ENCODE measurements at places on chromosomes 13 and 19.

DNA sequence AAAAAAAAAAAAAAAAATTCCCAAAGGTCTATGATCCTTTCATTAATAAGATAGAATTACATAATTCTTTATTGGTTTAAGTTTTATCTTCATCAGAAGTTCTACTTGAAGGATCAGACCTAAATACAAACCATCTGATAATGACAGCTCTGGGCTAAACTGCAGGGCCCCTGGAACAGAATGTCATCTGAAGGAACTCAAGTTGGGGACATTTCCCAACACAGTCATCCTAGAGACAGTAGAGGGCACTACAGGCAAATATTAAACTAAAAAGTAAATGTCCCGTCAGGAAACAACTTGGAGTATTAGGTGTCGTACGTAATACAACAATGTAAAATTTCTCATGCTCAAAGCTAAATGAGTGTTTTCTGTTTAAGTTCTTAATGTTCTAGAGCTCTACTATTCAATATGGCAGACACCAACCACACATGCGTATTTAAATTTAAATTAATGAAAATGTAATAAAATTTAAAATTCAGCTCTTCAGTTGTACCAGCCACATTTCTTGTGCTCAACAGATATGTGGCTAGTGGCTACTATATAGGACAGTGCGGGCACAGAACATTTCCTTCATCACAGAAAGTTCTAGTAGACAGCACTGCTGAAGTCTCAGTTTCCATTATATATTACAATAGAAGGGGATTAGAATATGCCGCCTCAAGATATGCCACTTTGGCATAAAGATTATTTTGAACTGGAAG lies 21.8 kb upstream of the NAXD start:
- DNase-seq = no peak

DNA sequence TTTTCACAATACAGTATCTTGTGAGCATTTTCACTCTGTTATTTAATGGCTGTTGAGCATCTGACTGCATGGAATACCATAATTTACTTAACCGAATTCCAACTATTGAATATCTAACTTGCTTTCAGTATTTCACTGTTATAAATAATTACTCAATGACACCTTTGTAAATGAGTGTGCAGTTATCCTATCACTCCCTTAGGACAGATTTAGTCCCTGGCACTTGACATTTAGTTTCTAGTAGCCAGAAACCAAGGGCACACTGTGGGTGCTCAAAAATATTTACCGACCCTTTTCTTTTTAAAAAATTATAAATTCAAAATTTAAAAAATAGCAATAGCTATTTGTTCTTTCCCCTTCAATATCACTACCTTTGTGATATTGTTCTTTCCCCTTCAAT lies 258.8 kb downstream of the DCLK1 start:
- DNase-seq = no peak

GRCh38 chr13:44972956-44973581 lies 16.2 kb downstream of the NUFIP1 start:
- DNase-seq = no peak

- no peak for DNase-seq
Observed at GRCh38 chr13:107866941-107867623, 348.3 kb downstream of the LIG4 start.

DNA sequence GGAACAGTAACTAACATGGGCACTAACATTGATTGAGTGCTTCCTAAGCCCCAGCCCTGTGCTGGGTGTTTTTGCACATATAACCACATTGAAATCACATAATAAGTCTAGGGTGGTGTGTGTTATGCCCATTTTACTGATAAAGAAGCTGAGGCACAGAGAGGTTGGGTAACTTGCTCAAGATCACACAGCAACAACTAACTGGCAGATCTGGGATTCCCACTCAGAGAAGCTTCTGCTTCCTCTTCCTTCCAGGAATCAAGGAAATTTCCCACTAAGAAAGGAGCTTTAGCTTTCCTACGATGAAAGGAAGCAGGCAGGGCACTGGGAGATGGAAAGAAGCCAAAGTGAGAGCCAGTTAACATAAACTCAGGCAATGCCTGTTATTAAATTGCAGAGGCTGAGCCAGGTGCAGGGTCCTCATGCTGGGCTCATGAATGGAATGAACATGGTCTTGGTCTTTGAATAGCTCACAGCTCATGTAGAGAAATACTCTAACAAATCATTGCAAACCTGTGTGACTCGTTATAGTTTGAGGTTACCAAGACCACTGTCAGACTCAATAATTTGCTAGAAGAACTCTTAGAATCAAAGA lies 10.1 kb downstream of the SSC5D start:
- no peak for DNase-seq

- no peak for DNase-seq
Observed at GRCh38 chr19:8681345-8682029, 17.1 kb downstream of the ACTL9 start.

- no peak for DNase-seq
Observed at GRCh38 chr13:43391036-43391435, 367.6 kb downstream of the DNAJC15 start.

DNA sequence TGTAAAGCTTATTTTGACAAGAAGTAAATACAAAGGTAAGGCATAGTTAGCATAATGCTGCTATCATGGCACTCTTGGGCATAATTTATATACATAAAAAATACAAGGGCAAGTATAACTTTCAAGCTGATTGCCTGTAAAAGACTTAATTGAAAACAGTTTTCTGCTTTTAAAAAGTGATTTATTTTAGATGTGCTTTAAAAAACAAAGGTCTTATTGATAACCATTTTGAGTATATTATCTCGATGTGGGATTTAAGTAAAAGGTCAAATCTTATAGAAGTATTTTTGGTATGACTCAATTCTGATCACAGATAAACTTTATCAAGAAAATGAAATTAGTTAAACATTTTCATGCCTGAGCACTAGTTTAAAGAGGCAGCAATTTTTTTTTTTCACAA lies 175.8 kb downstream of the KCNRG start:
- no peak for DNase-seq

DNA sequence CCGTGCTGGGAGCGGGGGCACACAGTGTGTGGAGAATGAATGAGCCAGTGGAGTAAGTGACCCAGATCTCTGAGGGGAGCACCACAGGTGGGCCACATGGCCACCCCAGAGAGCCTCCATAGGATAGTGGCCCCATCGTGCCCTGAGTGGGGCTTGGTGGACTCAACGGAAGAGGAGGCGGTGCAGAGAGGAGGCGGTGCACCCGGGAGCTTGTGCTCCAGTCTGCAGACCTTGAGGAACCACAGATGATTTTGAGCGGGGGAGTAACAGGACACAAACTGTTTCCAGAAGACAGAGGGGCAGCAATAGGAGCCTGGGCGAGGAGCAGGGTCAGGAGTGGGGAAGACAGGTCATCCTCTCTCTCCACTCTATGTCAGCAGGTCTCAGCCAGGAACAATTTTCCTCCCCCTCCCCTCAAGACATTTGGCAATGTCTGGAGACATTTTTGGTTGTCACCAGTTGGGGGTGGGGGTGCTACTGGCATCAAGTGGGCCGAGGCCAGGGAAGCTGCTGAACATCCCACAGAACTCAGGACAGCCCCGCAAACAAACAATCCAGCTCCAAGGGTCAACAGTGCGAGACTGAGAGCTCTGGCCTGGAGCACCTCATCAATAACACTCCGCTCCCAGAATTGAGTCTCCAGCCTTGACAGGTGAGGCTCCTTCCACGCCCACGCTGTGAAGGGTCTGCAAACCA lies 182.2 kb downstream of the USP12 start:
- DNase-seq = no peak

- DNase-seq = no peak
Observed at GRCh38 chr13:44679597-44679996, 103.5 kb upstream of the TSC22D1 start.

GRCh38 chr19:4304538-4305256 lies at the start of gene FSD1:
Gene FSD1, plus strand, starts transcription at chr19:4304598. Its CDS starts 149 bp downstream, at chr19:4304747.
- DNase-seq = no peak

DNA sequence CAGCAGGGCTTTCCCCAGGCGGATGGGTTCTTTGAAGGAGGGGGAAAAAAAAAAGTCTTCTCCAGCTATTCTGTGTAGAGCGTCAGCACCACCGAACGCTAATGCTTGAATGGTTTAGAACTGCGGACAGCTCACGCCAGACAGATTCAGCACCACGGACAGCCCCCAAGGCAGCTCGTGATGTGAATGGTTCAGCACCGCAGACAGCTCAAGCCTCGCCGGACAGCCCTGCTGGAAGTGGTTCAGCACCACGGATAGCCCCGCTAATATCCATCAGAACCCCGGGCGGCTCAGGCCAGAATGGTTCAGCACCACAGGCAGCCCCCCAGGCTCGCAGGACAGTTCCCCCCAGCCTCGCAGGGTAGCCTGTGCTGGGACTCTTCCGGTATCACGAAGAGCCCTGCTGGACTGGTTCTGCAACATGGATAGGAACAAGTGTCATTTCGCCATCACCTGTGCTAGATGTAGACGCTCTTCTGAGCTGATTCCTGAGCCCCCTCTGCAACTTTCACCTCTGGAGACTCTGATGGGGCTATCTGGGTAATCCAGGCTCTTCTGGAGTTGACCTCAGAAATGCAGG lies 4.9 kb upstream of the SMIM17 start:
- no peak for DNase-seq

GRCh38 chr19:38759590-38760003 lies 13.7 kb downstream of the LGALS7 start:
- no peak for DNase-seq

DNA sequence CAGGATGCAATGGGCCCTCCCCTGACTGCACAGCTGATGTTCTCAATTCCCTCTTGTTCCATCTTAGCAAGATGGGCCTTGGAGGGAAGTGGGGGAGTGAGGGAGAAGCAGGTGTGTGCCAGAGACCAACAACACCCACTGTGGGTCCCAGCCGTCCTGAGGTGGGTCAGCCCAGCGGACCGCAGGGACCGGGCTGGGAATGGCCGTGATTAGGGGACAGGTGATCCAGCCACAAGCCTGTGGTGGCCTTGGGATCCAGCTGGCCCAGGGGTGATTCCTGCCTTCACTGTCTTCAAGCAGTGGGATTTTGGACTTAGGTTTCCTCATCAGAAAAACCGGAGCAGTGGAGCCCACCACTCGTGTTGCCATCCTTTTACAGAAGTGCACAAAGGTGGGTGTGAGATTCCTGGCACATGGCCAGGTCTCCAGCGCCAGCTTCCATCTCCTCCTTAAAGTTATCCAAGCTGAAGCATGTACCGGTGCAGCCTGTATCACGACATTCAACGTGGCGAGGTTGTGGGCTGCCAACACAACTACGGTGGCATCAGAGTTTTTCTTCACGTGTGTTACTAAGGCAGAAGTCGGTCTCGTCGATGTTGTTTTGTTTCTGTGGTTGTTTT lies 9.0 kb upstream of the ATP11A start:
- DNase-seq = no peak
